ENCODE measurements at places on chromosomes 2 and 18.

DNA sequence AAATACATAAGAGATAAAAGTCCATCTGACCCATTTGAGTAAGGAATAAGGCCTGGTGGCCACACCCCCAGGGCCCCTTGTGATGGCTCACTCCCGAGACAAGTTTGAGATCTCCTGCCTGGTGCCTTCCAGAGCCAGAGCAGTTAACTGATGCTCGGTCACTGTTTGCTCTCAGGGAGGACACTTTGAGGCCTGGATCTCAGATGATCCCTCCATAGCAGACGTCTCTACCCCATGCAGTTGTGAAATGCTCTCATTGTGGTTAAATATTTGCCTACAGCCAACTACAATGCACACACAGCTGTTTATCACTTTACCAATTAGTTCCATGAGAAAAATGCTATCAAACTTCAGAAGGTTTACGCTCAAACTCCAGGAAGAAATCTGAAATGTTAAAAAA lies 12.3 kb downstream of the GYPC start:
- no peak for DNase-seq

GRCh38 chr2:7792031-7792651 lies 874.9 kb downstream of the RNF144A start:
- DNase-seq, result no peak

- peak; percentile 38 for DNase-seq
Measured at GRCh38 chr2:26245231-26245732, 543 bp downstream of the HADHB start.

DNA sequence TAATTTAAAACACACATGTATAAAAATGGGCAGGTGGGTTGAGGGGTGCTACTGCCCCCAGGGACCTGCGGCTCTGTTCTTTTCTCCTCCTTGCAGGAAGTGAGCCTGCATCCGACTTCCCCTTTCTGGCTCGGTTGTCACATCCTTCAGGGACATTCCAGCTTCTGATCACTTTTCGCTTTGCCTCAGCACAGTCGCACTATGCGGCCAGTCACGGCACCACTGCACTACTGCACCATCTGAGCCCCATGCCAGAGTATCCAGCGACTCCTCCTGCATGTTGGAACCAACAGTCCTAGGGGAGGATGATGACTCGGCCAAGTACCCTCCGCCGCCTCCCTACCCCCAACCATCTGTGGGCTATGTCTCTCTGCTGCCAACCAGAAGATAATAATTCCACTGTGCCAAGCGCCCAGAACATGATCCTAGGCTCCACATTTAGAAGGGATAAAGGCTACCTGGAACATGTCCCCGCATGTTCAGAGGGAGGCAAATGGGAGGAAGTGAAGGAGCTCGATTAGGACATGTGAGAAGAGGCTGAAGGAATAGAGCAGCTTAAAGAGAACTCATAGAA lies 17.6 kb downstream of the CDC42EP3 start:
- no peak for DNase-seq

GRCh38 chr2:106983305-106983704 lies 97.3 kb upstream of the ST6GAL2 start:
- DNase-seq, result no peak
